Karpas-422 (cell line): ENCODE measurements at places on chromosomes 7 and 10. TPM values are rescaled to one million over a fixed set of nuclear protein-coding genes. Genes with fewer than 3 reads are reported as not detected.

DNA sequence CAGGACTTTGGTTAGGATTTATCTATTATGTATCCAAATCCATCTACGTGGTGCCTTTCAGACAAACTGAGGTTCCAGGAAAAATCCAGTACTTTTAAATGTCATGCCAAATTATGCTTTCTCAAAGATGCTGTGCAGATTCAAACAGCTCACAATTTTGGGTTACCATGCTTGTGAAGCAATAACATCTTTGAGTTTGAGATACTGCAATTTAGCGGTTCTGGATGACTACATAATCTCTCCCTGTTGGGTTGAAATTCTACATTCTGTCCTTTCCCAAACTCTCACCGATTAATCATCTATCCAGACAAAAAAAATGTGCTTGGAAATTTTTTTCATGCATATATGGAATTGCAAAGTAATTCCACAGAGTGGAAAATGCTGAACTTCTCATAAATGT, 3.5 kb downstream of the RHOBTB1 start:
- H3K4me1 ChIP-seq: no peaks in the 10 kb centered on the region
- H3K4me3 ChIP-seq: no peak overlapping the region
- DNase-seq: no peak
- H3K36me3 ChIP-seq: no peaks in the 10 kb centered on the region

The TWIST1 gene
- not detected in 2 replicates for total RNA-seq

The ZNF32 gene
- 30.3 and 34.7 TPM in 2 replicates for total RNA-seq

The CCL24 gene
- not detected in 2 replicates for total RNA-seq

GRCh38 chr7:6438427-6438826, 9.3 kb downstream of the DAGLB start:
- H3K4me3 ChIP-seq: no peak overlapping the region
- DNase-seq: no peak
- no peak overlapping the region for H3K27ac ChIP-seq

The FAM25C gene
- not detected in 2 replicates for total RNA-seq

The NYAP1 gene
- not detected in 2 replicates for total RNA-seq

DNA sequence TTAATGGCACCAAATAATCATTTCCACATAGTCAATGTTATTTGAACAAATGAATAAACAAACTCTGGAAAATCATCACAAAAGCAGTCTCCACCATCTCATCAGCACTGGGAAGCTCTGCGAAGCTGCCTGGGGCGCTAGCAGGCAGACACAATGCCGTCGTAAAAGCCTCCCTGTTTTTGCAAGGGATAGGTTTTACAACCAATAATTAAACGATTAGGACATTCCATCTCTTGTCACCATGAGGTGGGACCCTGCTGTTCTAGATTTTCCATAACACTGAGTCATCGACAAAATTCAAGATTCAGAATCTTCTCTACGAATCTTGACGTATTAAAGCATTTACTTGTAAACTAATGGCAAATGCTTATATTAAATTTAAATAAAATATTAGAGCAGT, 172.8 kb upstream of the AKR1E2 start:
- no peaks in the 10 kb centered on the region for H3K4me1 ChIP-seq
- H3K36me3 ChIP-seq: no peaks in the 10 kb centered on the region
- no peak overlapping the region for H3K27ac ChIP-seq

The SPDYE9 gene
- not detected in 2 replicates for total RNA-seq

The GIMAP5 gene
- not detected in 2 replicates for total RNA-seq

DNA sequence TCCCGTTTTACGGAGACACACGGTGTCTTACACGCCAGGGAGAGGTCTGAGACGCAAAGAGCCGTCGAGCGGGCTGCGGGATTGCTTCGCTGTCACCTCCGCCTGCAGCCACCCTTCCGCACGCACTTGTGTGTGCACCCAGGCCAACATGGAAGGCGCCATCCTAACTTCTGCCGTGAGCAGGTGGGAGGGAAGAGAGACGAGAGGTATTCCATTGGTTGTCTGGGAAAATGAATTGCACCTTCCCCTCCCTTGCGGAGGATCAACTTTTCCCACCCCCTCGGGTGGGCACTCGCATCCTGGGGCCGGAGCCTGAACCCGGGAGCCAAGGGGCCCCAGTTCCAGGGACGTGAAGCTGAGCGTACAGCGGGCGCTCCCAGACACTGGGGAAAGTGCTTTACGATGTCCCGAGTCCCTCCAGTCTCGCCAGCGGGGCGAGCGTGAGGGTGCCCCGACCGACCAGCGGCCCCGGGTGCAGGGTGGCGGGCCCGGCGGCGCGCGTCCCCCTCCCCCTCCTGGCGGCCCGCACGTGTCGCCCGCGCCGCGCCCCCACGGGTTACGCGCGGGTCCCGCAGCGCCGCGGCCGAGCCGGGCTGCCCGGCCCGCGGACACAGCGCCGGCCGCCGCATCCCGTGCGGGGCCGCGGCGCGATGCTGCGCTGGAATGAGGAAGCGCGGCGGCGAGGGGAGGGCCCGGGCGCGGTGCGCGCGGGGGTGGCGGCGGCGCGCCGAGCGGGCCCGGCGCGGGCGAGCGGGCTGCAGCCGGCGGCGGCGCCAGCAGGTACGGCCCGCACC, 984 bp upstream of the IKZF1 start:
- peak; percentile 78 for DNase-seq
- no peak overlapping the region for H3K27ac ChIP-seq
- H3K4me1 ChIP-seq: peaks cover 42% of the 10 kb centered on the region
- H3K27me3 ChIP-seq: no peaks in the 10 kb centered on the region

DNA sequence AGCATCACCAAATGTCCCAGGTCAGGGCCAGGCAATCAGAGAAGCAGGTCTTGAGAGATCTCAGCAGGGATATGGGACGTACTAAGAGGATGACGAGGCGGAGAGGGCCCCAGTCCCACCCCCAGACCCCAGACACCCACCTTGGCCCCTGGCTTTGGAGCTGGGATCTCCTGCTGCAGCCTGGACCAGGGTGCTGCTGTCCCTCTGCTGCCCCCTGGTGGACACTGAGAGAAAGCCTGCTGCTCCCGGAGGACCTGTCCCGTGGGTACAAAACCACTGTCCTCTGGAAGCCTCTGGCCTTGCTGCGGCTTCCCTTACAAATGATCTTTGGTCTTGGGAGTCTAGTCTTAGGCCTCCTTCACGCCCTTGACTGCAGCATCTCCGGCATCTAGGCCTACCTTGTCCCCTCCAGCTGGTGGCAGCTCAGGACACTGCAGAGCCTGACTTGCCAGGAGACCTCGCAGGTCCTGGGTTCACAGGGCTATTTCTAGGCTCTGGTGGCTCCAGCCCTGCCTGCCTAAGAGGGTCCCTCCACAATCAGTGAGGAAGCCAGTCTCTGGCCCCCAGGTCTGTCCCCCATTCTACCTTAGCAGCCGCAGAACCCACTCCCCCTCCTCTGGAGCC, 97.1 kb downstream of the RGS10 start:
- no peaks in the 10 kb centered on the region for H3K27me3 ChIP-seq
- no peak overlapping the region for H3K27ac ChIP-seq
- peak; percentile 92 for DNase-seq
- no peak overlapping the region for H3K4me3 ChIP-seq
- no peaks in the 10 kb centered on the region for H3K36me3 ChIP-seq

- H3K4me1 ChIP-seq: no peaks in the 10 kb centered on the region
- no peak overlapping the region for H3K27ac ChIP-seq
- H3K36me3 ChIP-seq: no peaks in the 10 kb centered on the region
- no peak for DNase-seq
- H3K27me3 ChIP-seq: no peaks in the 10 kb centered on the region
- no peak overlapping the region for H3K4me3 ChIP-seq
Measured at GRCh38 chr10:76732306-76732705, 905.3 kb downstream of the KCNMA1 start.

DNA sequence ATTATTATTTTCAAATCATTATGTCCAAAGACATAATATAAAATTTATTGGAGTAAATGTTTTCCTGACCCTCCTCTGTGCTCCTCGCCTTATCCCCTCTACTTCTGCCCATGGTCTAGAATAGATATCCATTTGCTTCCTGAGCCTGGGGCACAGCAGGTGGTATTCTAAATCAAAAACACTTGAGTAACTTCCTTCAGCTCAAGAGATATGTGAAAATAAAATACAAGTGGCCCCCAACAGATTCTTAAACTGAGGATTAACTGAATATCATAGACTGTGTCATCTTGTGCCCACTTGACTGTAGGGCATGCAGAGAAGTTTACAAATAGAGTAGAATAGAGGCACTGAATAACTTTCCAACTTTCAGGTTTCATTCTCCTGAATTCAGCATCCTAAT, 59.1 kb downstream of the HGF start:
- no peaks in the 10 kb centered on the region for H3K36me3 ChIP-seq
- H3K4me1 ChIP-seq: no peaks in the 10 kb centered on the region
- no peak for DNase-seq
- no peaks in the 10 kb centered on the region for H3K27me3 ChIP-seq
- H3K27ac ChIP-seq: no peak overlapping the region

DNA sequence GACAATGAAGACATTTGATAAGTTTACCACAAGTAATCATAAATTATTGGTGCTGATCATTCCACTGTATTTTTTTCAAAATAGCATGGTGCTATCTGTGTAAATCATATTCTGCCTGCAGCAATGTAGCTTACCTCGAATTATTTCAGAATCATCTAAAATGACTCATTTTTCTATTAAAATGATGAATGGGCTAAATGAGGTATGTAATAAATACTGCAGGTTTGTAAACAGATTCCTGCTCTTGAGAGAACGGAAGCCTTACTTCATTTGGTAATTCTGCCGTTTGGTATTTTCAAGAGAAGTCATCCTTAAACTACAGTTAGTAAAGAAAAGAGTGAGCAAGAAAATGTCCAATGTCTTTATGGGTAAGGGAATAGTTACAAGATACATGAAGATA, 115.9 kb downstream of the CHCHD3 start:
- no peaks in the 10 kb centered on the region for H3K36me3 ChIP-seq
- no peak overlapping the region for H3K27ac ChIP-seq
- DNase-seq: no peak
- H3K4me3 ChIP-seq: no peak overlapping the region

- DNase-seq: no peak
- no peak overlapping the region for H3K27ac ChIP-seq
- H3K4me3 ChIP-seq: no peak overlapping the region
- H3K36me3 ChIP-seq: no peaks in the 10 kb centered on the region
- H3K4me1 ChIP-seq: peaks cover 9% of the 10 kb centered on the region
Measured at GRCh38 chr10:90846746-90847145, 11.1 kb downstream of the HTR7 start.

The CCDC172 gene
- total RNA-seq: not detected in 2 replicates

The PPP1R3C gene
- total RNA-seq: not detected in 2 replicates

DNA sequence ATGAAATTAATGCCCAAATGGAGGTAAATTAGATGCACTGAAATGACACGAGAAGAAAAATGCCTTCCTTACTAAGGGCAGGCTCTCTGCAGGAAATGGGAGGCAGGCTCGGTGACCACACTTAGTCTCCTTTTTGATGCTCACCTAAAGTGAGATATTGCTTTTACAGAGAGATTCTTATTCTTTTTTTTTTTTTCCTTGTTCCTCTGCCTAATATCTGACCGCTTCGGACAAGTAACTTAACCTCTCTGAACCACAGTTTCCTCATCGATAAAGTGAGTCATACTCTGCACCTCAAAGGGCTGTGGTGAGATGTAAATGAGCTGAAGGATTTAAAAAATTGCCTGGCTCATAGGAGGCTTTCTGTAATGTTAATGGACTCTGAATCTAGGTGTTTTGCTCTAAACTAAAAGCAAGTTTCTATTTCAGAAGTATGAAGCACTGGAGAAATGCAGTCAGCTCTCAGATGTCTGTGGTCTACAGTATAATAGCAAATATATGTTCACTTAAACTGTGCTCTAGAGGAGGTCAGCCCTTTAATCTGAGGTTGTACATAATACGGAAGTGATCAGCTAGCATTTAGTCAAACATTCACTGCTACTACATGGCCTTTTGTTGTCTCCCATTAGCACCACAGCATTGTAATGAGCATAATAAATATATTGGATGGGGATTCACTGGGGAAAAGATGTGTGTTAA, 23.2 kb downstream of the NKX2-3 start:
- 0 out of 2 replicates have a peak, but pooled peaks cover 3% of the 10 kb centered on the region for H3K27me3 ChIP-seq
- DNase-seq: no peak
- H3K4me1 ChIP-seq: no peaks in the 10 kb centered on the region
- no peak overlapping the region for H3K4me3 ChIP-seq
- no peak overlapping the region for H3K27ac ChIP-seq
- H3K36me3 ChIP-seq: no peaks in the 10 kb centered on the region

- no peaks in the 10 kb centered on the region for H3K27me3 ChIP-seq
- no peaks in the 10 kb centered on the region for H3K4me1 ChIP-seq
- no peak overlapping the region for H3K4me3 ChIP-seq
- no peaks in the 10 kb centered on the region for H3K36me3 ChIP-seq
- DNase-seq: no peak
- H3K27ac ChIP-seq: no peak overlapping the region
Measured at GRCh38 chr7:108059526-108059925, 56.6 kb upstream of the LAMB1 start.

- no peaks in the 10 kb centered on the region for H3K27me3 ChIP-seq
- H3K4me1 ChIP-seq: peaks cover 1% of the 10 kb centered on the region
- no peak overlapping the region for H3K27ac ChIP-seq
- no peaks in the 10 kb centered on the region for H3K36me3 ChIP-seq
Measured at GRCh38 chr7:6489612-6490011, 41.9 kb upstream of the DAGLB start.

DNA sequence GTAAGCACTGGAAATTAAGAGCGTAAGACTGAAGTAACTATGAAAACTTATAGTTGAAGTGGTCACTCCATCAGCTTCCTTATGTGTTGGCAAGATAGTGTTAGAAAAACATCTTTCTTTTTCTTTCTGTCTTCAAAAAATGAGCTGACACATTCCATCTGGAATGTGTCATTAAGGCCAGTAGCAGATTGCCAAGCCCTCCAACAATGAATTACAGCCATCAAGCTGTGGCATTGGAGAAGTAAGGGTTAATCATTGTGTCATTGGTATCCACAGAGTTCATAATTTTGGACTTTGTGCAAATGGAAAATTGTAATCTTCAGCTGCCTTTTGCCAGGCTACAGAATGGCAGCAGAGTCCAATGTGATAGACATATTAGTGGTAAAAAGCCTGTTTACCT, 926.3 kb downstream of the NRG3 start:
- no peak overlapping the region for H3K4me3 ChIP-seq
- H3K27ac ChIP-seq: no peak overlapping the region
- no peaks in the 10 kb centered on the region for H3K27me3 ChIP-seq

GRCh38 chr7:89714131-89714530, 440.1 kb upstream of the STEAP1 start:
- no peak for DNase-seq
- H3K27ac ChIP-seq: no peak overlapping the region
- H3K27me3 ChIP-seq: no peaks in the 10 kb centered on the region

GRCh38 chr10:68781613-68782574, 45.4 kb upstream of the STOX1 start:
- H3K4me1 ChIP-seq: peaks cover 34% of the 10 kb centered on the region
- peak overlapping the region; percentile 92 for H3K27ac ChIP-seq
- H3K27me3 ChIP-seq: no peaks in the 10 kb centered on the region
- H3K36me3 ChIP-seq: peaks cover 43% of the 10 kb centered on the region

DNA sequence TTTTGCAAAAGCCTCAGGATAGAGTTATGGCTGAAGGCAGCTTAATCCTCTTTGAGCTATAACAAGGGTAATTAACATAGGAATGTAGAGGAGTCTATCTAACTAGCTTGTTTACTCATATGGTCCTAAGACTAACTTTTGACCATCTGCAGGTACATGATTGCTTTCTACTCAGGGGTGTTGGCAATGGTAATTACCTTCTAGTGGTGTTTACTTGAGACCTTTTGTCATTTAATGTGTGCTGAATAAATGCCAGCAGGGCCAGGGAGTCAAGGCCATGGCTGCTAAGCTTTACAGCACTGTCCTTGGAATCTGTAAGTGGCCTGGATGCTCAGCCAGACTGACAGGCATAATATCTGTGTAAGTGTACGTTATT, 1325.0 kb downstream of the XPNPEP1 start:
- H3K27me3 ChIP-seq: no peaks in the 10 kb centered on the region
- no peaks in the 10 kb centered on the region for H3K36me3 ChIP-seq
- H3K4me3 ChIP-seq: no peak overlapping the region
- no peak overlapping the region for H3K27ac ChIP-seq
- no peaks in the 10 kb centered on the region for H3K4me1 ChIP-seq

The BICC1 gene
- total RNA-seq: not detected in 2 replicates
